ENCODE measurements at places on chromosomes 6 and 20.

DNA sequence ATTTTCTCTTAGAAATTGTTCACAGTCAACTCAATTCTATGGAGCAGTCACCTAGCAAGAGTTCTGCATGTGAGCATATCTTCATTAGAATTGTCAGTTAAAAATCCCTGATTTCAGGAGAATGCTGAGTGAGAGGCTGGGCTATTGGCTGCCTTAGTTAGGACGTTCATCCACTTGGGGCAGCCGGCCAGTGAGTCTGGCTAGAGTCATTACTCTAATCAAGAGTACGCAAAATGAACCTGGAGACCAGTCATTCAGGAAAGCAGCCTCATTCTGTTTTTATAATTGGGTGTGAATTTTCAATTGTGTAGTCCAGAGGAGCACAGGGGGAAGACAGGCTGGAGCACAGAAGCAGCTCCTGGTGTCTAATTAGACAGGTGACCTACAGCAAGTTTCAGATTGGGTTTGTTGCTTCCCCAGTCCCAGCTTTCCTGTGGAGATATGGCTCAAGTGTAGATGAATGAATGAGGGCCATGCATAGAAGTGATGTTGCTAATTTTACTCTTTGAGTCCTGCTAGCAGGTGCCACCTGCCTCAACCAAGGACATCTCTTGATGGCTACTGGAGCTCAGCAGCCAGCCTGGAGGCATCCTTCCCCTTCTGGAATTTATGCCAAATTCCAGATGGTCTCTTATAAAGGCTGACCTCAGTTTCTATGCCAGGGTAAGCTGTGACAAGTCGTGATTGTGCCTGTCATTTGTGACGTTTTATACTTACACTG lies 265.7 kb downstream of the NKAIN2 start:
- no peak for DNase-seq

- DNase-seq: no peak
Measured at GRCh38 chr6:37474316-37474715, 25.4 kb downstream of the CCDC167 start.

GRCh38 chr20:63361519-63362435 lies 628 bp upstream of the CHRNA4 start:
- no peak for DNase-seq

DNA sequence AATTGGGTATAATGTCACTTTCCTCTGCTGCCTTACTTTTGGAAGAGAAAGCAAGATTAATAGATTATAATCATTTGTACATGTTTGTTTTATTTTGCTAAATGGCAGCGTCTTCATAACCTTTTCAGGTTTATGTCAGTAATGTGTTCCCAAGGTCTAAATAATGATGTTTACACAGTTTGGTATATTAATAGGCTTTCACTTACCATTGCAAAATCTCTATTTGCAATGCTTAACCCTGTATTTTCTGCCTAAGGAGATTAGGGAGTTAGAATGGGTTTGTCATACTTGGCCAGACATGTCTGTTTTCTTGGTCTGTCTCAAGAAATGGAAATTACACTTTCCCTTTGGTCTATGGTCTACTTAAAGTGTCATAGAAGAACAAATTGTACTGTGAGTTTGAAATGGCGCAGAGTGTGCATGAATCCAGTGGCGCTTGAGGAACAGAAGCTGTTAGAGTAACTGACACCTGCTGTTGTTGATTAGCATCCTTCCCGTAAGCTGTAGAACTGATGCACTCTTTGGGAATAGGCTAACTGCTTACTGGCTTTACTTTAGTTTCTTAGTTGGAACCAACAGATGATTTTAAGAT lies 261.1 kb downstream of the SAMD5 start:
- DNase-seq: no peak

DNA sequence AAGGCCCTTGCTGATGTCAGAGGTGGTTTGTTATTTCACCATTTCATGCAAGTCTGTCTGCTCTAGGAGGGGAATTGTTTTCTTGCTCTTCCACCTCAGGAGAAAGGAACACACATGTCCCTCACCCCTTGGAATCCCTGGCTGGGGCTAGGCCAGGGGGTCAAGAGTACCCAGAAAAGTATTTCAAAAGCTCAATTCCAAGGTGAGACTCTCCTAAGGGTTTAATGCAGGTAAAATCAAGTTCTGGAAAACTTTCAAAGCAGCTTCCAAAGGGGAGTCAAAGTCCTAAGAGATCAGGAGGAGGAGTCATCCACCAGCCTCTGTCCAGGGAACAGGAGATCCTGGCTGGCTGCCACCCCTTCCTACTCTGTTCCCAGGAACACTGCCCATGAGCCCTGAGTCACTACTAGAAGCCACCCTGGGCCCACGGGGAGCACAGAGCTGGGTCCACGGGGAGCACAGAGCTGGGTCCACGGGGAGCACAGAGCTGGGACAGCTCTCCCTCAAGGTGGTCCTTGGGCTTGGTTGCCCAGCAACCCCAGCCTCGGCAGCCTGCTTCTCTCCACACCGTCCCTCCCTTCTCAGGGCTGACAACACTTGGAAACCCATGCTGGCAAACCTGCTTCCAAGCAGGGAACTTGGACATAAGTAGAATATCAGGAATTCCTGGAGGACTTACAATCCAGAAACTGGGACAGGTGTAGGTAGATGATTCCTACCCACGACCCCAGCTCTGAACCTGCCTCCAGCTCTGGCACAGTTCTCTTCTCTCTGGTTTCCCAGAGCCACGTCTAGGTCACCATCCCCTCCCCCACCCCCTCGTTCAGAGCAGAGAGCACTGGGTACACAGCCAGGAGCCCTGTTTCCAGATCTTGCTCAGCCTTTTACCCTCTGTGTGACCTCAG lies 35.3 kb upstream of the CDKN1A start:
- peak; percentile 82 for DNase-seq

- DNase-seq: no peak
Measured at GRCh38 chr20:39961637-39962244, 727.3 kb downstream of the MAFB start.
